ENCODE measurements at places on chromosomes 7 and 10. TPM values are rescaled to one million over a fixed set of nuclear protein-coding genes. Genes with fewer than 3 reads are reported as not detected.

Gene CDH23
- total RNA-seq, result 0.17 TPM

Gene DNAH11
- total RNA-seq, result under 0.01 TPM

Gene NUTM2B
- total RNA-seq, result 0.16 TPM

Gene CLDN12
- total RNA-seq, result 27.9 TPM
